ENCODE measurements at places on chromosomes 5 and 9.

- no peak for DNase-seq
Observed at GRCh38 chr5:83871533-83872395, 151.1 kb upstream of the HAPLN1 start.

DNA sequence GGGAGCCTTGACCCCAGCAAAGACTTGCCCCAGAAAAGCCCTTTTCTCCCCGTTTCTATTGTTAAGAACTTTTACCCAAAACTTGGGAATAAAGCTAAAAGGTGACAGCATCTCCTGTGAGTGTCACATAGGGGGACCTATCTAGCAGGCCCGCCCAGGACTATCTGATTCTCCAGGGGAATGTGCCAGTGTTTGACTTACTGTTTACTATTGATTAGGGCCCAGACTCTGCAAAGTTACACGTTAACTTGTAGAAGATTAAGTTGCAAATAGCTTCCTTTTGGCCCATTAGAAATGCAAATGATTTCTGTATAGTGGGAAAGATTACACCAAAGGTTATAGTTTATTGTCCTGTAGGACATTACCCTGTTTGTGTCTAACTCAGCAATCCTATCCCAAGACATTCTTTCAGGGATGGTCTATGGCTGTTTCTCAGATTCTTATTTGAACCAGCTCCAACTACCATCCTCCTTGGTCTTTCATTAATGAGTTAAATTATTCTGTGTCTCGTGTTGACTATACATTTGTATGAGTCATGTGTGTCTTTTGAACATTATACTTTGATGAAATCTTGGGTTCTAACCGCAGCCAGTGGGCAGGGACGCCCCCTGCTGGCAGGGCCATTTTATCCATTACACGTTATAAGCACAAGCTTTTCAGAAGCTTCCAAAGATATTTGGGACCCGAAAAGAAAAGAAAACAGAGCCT lies 60.7 kb downstream of the HRH2 start:
- peak; percentile 24 for DNase-seq

DNA sequence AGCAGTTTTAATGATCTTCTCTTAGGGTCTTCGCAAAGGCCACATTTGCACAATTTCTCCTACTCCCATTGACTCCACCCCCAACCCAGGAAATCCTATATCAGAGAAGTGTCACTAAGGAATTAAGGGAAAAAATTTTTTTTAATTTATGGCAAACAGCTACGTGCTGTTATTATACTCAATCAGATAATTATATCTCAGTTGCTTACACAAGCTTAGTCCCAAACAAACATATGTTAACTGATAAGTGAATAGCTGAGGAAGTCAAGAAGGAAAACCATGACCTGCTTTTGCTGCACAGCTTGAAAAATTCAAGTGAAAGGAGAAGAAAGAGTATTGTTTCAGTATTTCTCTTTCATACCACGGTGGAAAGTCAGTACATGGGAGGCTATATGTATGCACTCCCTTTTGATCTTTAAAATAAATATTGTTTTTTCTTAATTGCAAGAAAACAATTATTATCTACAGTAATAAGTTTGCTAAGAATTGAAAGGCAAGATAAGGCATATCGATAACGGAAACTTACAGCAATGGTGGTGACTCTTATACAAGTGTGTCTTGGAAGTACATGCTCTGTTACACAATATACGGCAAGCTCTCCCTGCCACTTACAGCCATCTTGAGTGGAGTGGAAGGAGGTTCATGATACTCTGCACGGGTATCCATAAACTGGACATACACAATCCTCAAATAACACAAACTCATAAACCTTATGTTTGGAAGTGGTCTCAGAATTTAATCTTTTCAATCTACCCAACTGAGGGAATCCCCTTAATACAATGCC lies 167.9 kb upstream of the FREM1 start:
- DNase-seq, result no peak

- peak; percentile 76 for DNase-seq
Observed at GRCh38 chr5:42993516-42994245, 46.4 kb downstream of the ANXA2R start.

- peak; percentile 63 for DNase-seq
Observed at GRCh38 chr5:6686915-6687409, 26.3 kb upstream of the TENT4A start.

DNA sequence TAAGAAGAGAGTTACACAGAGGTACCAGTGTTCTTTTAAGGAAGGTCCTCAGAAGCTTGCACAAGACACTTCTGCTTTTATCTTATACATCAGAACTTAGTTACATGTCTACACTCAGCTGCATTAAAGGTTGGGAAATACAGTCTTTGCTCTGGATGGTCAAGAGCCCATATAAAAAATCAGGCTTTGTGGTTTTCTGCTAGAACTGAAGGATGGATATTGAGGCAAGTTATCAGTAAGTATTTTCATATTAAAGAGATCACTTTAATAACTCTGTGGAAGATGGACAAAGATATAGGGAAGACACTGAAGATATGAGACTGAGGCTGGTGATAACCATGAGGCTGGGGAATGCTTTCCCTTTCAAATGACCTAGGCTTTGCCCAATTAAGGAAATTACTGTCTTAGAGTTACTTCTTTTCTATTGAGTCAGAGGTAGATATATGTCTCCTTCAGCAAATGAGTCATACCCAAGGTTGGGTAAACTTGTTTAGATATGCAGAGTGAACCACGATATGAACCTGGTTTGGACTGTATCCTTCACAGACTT lies 87.0 kb upstream of the TNC start:
- peak; percentile 95 for DNase-seq

- no peak for DNase-seq
Observed at GRCh38 chr5:60404171-60404570, 295.8 kb downstream of the DEPDC1B start.

DNA sequence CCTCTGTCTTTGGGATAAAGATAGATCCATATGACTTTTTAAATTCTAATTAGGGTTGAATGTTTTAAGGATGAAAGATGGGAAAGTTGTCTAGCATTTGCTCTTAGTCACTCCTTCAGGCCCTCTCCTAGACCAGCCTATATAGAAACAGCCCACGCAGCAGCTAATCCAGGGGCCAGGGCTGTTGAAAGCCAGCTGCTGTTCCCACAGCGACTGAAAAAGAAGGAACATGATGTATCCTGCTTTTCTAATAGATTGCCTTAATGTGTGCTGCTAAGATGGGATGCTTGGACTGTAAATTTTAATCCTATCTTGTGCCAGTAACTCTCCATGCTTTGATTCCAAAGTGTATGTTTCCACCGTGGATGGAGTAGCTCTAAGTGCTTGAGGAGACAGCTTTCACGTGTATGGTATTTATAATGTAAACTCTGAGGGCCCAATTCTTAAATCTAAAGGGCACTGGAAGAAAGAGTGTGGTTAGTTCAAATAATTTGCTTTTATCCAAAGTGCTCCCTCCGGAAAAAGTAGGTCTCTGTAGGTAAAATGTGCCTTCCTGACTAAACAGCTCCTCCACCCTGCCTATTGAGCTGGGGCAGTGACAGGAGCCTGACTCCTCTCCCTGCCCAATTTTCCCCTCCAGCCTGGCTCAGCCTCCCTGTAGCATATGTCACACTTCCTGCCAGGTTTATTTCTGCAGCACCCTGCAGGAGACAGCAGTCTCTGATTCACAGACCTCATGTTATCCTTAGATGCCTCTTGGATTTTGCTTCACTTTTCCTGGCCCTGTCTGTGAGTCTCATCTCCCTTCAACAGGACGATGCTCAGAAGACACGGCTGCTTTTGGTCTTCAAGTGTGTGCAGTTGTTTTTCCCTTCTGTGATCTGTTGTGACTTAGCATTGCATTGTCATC lies 33.2 kb downstream of the SLC36A1 start:
- DNase-seq, result peak; percentile 72

Measured in EH (cell line).